Dorsolateral prefrontal cortex (tissue), 122 donors: ENCODE measurements at places on chromosomes 5 and 9. TPM values are rescaled to one million over a fixed set of nuclear protein-coding genes. Genes with fewer than 3 reads are reported as not detected.

PTPN3 gene
- 11.6 TPM for total RNA-seq

CDKN2AIPNL gene
- 31.4 TPM for total RNA-seq

TMEM232 gene
- 25.6 TPM for total RNA-seq

DNA sequence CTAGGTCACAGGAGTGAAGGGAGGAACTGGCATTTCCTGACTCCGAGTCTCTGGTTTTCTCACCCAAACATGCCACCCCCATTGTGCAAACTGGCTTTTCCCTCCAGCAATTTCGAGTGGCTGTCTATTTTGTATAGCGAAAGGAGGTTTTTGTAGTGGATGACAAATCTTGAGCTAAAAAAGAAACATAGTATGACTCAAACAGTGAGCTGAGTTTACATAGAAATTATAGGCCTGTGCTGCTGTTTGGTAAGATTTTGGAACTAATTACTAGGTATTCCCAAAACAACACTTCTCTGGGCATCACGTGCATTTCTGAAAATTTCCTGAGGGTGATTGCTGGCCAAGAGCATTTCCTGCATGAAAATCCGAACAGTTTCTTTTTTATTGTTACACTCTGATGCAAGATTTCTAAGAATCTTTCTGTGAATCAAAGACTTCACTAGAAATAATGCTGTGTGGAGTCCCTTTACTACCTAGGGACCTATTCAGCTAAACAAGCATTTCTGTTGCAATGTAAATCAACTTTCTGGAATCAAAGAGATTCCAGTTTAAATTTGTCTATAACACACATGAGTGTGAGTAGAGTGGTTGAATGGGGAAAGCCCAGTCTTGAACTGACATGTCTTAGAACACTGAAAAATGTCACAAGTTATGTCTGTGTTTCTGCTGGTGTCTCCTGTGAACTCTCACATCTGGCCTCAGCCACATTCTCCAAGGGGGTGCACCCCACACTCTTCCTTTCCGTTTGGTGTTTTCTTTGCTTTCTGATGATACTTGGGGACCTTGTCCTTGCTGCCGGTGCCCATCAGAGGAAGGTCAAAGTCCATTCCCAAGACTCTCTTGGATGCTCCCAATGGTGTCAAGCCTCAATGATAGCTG, 33.3 kb upstream of the DAPK1 start:
- DNase-seq: no peak

DNA sequence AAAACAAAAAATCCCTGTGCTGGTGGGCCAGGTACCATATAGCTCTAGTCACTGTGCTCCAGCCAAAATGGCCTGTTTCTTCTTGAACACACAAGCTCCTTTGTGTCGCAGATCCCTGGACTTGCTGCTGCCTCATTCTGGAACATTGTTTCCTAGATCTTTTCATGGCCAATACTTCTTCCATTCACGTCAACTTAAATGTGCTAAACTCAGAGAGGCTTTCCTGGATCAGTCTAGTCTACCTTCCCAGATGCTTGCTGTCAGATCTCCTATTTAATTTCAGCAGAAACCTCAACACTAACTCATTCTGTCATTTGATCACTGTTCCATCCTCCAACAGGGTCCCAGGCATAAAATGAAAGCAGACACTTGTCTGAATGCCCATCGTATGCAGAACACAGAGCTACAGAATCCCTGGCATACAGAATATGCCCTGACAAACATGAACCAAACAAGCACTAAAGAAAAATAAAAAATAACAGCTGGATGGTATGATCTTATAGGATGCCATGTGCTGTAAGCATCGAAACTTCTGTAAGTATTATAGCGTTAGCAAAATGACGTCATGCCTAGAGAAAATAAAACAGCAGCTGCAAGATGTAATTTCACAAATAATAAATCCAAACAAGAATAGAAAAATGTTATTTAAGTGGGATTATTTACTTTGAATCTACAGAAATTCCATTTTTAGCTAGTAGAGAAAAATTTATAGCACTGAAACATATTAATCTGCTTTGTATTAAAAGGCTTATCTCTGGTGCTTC, 403.7 kb upstream of the DAP start:
- DNase-seq: no peak
